NCI-H187 (cell line): ENCODE measurements at places on chromosomes 6 and 20.

DNA sequence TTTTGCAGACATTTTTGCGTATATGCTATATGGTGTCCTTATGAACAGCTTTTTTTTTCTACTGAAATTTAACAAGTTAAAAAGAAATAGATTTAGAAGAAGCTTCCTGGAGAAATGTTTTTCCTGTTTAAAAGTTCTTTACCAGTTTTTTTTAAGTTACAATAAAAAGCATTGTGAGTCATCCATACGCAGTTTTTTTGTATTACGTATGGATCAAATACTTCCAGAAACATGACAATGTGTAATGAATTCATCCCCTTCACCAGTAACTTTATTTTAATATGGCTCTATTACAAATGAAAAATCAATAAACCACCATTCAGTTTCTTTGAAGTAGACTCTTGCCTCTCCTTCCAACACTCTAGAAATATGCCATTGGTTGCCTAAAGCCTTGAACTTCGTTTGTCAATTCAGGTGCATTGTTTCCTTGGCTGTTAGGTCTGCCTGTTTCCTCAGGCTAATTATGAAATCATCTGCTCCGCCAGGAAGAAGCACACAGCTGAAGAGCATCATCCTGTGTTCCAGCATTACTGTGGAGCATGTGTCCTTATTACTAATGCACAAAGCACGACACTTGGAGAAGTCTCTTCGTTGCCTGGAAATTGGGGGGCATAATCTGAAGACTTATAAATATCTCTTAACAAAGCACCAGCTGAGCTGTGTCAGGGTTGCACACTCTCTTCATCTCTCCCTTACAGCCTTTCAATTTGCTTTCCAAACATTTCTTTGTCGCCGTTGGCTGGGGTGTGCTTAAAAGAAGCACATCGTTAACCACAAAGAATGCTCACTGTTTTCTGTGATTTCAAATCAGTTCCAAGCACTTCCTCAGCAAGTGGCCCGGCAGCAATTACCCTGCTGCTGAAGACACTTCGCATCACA is 9.6 kb downstream of the MOXD1 start:
- DNase-seq = peak; percentile 17

GRCh38 chr20:9358001-9358400 is 156.4 kb upstream of the LAMP5 start:
- DNase-seq = no peak

- DNase-seq = no peak
These were observed 31.4 kb downstream of the DCBLD1 start for GRCh38 chr6:117513778-117514365.

DNA sequence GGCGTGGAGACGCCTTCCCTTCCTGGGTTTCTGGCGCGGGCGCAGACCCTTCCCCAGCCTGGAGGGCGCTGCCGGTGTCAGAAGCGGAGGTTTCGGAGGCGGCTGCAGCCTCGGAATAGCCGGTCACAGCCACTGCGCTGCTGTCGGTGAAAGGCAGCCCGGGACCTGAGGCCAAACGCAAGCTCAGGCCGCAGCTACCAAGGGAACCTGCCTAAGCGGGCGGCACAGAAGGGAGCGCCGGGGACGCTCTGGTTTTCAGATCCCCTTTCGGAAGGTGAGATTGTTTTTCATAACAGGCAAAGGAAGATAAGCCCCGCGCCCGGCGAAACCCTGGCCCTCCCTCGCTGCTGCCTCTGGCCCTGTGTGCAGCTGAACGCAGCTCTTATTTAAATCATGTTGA is 116.5 kb downstream of the FAM120B start:
- DNase-seq = no peak

- DNase-seq = no peak
These were observed 16.9 kb downstream of the LRRC1 start for GRCh38 chr6:53811746-53812145.

GRCh38 chr20:17768271-17768670 is 68.5 kb downstream of the BANF2 start:
- no peak for DNase-seq

DNA sequence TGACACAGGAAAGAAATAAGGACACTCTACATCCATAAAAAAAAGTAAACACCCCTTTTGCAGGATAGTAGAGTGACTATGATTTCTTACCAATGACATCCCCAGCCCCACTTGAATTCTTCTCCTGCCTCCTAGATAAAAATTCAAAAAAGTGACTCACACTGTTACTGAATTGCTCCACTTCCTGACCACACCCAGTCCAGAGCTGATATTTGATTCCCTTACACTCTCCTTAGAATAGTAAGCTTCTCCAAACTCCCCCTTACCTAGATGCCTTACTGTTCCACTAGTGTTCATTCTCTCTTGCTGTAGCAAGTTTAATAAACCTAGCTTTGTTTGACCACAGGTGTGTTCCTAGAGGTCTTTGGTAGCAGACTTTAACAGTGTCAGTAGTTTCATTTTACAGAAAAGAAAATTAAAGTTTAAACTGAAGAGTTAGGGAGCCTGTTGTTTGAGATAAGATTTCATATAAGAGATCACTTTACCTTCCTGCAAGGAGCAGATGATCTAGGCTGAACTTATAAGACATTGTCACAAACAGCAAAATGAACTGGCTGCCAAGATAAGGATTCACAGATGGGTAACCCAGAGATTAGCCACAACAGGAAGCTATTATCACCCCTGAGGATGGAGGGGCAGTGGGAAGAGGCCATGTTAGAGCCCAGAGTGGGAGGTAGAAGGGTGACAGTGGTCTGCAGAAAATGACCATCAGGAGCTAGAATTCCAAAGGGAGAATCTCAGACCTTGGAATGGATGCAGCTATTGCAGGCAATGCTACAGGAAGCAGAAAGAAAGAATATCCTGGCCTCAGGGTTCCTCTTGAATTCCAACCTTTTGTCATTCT is 28.4 kb upstream of the BTN3A2 start:
- no peak for DNase-seq

DNA sequence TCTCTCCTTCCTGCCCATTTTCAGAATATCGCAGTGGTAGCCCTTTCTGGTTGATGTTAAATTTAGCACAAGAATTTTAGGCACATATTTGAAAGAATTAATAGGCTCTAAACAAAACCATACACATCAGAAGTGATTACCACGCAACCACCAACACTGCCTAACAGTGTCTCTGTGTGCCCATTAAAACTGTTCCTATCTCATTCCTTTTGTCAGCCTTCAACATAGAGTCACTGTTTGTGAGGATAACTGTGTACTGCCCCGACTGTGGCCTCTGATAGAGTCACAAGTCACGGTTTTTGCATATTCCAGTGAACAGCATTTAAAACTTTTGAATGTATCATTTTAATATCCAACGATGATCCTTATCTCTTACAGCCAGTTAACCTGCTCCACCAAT is 116.8 kb upstream of the TNFAIP3 start:
- DNase-seq = no peak

DNA sequence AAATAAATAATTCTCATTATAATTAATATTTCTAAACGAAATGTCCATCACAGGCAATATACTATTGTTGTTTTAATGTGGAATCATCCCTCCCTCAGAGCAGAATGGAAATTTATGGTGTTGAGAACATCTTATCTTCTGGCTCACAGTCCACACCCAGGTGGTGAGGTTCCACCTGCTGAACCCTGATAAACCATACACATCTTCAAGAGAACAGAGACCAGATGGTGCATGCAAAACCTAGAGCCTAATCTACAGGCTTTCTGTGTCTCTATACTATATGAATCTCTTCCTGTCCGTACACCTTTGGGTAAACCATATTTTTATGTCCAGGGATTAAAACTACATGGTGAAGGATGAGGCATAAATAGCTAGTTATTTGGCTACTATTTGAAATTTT is 52.3 kb upstream of the UFL1 start:
- DNase-seq = no peak

- DNase-seq = no peak
These were observed 1.2 kb downstream of the OGFR start for GRCh38 chr20:62805711-62806382.

GRCh38 chr20:3400260-3401155 is 7.0 kb downstream of the DNAAF9 start:
- DNase-seq = no peak

DNA sequence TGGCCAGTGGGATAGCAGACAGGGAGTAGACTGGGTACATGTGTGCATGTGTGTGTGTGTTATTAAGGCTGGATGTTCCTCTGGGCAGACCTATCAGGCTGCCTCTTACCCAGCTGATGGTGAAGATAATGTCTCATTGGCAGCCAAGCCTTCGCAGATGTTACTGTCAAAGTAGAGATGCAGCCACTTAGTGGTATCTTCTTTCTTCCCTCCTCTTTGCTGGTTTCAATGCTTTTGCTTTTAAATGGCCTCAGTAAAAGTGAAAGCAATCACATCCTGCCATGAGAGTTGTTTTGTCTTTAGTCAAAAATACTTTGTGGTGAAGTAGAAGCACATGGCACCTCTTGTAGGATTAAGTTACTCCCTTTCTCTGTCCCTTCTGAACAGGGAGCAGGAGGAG is 57.5 kb downstream of the SNRNP48 start:
- DNase-seq = no peak

DNA sequence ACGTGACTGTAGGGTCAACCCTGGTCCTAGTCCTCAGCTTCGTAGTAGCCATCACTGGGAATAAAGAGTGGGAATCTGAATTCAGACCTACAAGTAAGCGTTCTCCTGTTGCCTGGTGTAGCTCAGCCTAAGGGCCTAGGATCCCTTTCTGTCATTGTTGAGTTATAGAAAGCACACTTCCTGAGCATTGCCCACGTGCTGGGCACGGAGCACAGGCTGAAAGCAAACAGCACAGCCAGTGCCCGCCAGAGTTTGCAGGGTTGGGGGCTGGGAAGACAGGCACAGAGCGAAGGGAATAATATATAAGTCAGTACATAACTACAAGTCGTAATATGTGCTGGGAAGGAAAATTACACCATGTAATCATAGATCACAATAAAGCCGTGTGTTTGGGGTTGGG is 166.3 kb downstream of the TBXT start:
- no peak for DNase-seq

DNA sequence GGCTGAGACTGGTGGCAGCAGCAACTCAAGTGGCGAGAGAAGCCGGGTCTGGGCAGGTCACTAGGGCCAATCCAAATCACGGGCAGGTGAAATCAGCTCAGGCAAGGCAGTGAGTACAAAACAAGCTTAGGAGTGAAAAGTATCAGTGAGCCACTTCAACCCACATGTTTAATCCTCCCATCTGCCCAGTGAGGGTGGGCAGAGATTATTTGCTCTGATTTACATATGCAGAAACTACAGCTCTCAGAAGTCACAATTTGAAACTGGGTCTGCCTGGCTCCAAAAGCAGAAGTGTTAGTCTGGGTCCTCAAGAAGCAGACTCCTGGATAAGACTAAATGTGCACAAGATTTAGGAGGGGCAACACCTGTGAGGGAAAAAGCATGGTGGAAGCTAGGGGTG is 173.7 kb upstream of the LRFN2 start:
- no peak for DNase-seq

GRCh38 chr6:107488875-107489635 is 862 bp upstream of the SOBP start:
- DNase-seq = no peak

- DNase-seq = no peak
These were observed 25.7 kb downstream of the MUC22 start for GRCh38 chr6:31035862-31036497.

DNA sequence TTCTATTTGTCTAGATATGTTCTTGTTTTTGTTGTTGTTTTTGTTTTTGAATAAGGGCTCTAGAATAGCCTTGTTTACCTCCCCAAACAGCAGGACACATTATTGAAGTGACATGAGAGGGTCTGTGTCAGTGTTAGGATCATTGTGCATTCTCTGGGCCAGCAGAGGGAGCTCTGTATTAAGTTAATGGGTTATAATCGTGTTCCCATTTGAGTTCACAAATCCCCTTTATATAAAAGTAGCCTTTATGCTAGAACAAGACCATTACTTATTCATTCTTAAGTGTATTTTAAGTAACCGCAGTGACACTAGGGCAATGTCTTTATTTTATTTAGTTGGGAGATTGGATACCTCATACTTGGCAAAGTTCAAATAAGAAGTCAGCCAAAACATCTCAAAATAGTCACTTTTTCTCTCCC is 44.8 kb downstream of the STK4 start:
- DNase-seq = no peak

GRCh38 chr6:13560651-13561044 is 13.8 kb upstream of the SIRT5 start:
- no peak for DNase-seq

DNA sequence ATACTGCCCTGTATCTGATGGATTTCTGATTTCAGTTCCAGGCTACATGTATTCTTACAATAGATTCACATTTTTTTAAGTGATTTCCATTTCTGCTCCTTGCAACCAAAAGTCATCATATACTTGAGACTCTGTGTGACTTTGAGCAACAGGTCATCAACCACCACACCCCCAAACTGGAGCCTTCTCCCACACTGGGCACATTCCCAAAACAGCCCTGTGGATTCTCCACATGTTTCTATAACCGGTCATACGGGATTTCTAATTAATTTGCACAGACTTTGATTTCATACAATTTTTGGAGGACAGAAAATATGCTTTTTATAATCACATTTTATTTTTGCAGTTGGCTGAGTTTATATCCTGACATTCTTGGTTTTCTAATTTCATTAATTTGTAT is 317.2 kb upstream of the ID4 start:
- no peak for DNase-seq

GRCh38 chr6:328924-329323 is 36.6 kb downstream of the DUSP22 start:
- DNase-seq = no peak

- no peak for DNase-seq
These were observed 10.6 kb downstream of the RPS10 start for GRCh38 chr6:34414999-34415858.

DNA sequence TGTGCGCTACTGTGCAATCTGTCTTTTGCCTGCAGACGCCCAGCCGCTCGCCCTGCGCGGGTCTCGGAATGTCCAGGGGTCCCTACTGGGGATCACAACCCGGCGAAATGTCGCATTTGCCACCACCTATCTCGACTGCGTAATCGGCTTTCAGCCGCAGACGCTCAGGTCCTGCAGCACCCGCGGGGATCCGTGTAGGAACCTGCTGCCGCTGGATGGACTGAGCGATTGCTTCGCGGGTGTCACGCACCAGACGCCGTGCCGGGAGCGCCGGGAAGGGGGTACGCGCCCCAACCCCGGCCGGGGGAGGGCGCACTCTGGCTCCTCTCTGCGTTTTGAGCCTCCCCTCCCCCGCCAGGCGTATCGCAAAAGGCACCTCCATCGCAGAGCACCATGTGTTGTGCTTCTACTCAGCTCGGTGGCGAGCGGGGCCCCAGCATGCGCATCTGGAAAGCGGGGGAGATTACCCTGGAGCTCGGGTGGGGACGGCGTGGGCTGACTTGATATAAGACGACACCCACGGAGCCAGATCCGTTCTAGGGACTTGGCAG is 747 bp upstream of the PTPRA start:
- no peak for DNase-seq

- no peak for DNase-seq
These were observed 99.2 kb downstream of the LCA5 start for GRCh38 chr6:79438030-79438429.

DNA sequence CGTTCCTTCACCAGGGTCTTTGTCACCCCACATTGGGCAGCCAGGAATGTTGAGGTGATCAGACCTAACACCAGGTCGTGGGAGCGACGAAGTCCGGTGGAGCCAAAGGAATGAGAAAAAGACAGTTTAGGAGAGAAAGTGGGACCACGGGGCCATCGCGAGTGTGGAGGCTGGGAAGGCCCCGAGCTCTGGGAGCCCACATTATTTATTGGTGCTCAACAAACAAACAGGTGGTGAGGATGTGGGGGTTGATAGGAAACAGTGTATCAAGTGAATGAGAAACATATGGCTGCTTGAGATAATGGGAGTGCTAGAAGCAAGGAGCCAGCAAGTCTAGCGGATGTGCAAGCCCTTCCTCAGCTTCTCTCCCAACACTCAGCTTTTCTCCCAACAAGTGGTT is 287.1 kb upstream of the SGK1 start:
- no peak for DNase-seq

- no peak for DNase-seq
These were observed 3.7 kb upstream of the NEDD9 start for GRCh38 chr6:11236076-11236750.
